Kidney (tissue), 22 donors: ENCODE measurements at places on chromosomes 11 and 22.
A peak's percentile ranks its signal among the peaks of the same experiment; 100 is the strongest.

- peak; percentile 22 for DNase-seq
These were observed 14.9 kb downstream of the CNTF start for GRCh38 chr11:58637371-58637770.

DNA sequence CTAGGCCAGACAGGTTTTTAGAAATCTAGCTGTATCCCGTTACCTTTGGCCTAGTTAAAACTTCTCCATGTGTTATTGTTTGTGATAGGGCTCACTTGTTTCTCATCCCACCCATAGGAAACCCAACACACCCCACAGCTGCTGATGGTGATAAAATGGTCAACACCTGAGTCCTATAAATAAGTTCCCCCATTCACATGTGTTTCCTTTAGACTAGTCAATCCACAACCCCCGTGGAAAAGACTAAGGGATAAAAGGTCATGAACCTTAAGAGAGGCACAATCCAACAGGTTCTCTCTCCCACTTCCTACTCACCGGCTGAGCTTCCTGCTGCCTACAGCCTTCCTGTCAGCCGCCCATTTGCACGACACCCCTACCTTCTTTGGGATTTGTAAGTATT, 768.4 kb downstream of the JRKL start:
- DNase-seq, result peak; percentile 79

DNA sequence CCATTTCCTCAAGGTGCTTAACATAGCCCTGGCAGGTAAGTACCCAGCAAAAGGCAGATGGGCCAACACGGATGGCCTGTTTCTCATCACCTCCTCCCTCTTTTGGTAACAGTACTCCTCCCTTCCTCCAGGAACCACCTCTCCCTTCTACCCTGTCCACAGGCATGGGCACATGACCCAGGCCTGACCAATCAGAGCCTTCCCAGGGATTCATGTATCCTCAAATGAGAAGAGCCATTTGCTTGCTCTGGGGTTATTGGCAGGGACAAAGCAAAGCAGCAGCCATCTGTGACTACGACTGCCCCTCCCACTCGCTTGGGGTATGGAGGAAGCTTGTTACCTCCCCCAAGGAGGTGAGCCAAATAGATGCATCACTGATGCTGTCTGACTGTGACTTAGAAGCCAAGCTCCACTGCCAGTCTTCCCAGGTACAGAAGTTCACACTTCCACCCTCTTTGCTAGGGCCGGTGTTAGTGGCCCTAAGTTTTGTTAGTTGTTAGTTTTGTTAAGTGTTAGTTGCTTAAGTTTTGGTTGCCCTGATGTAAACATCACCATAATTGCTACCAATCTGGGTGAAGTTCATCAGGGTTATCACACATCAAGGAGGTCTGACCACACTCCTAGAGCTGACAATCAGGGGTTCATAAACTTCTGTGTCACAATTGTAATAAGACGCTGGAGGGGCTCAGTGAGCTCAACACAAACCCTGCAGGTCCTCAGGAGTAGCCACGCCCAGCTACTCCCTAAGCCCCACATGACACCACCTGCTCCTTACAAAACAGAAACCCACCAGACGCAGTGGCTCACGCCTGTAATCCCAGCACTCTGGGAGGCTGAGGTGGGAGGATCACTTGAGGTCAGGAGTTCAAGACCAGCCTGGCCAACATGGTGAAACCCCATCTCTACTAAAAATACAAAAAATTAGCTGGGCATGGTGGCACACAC, 57.3 kb downstream of the ARFGAP3 start:
- DNase-seq, result no peak

GRCh38 chr22:37199760-37200108, 11.7 kb upstream of the C1QTNF6 start:
- DNase-seq, result no peak

- DNase-seq, result no peak
These were observed 68.5 kb upstream of the C11orf58 start for GRCh38 chr11:16669799-16670415.

DNA sequence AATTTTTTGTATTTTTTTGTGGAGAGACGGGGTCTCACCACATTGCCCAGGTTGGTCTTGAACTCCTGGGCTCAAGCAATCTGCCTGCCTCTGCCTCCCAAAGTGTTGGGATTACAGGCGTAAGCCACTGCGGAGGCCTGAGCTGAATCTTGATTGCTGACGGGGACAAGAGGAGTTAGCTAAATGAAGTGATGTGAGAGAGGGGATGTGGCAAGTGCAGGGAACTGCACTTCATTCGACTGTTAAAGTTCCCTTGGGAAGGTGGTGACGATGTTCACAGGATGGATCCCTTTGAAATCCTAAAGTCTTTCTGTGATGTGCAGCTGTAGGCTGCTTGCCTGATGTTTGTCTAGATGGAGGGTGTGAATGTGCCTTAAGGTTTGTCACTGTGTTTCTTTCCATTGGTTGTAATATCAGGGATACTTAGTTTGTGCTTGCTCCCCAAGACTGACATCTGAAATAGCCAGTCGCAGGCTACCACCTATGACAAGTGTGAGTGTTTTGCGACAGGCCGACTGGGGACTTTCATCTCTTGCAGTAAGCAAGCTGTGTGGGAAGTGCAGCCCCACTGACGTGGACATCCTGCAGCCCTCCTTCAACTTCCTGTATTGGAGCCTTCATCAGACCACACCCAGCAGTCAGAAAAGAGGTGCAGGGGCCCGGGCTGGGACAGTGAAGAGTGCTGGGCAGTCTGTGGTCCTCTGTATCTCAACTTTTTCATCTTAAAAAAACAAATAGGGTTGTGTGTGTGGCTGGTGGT, 19.6 kb upstream of the CCDC134 start:
- DNase-seq, result peak; percentile 84

DNA sequence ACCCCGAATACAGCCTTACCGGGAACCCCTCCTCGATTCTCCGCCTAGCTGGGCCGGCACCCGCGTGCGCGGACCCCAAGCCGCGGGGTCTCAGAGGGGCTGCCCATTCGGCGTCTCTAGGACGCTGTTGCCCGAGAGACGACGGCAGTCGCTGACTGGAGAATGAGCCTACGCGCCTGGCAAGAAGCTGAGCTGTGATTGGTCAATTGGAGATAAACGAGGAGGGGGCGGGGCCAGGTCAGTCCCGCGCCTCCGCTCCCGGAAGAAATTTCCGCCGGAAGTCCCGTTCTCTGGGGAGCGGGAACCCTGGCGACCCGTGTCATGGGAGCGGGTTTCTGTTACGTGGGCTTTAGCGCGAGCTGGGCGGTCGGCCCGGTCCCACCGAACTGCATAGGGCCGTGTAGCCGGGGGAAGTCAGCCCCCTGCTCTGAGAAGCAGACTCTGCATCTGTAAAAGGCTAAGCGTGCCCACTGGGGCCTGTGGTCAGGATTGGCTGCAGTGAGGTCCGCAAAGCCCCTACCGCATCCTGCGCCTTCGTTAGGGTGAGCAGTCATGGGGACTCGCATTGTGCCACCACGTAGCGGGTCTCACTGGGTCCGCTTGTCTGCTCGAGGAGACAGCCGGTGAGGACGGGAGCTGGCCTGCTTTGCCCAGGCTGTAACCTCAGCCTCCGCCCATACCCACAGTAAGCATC, at the start of gene EFCAB6:
EFCAB6 (minus strand) TSS at position 157 of the 694 bp plus-strand sequence. CDS start 29,987 bp downstream, outside the sequence.
- DNase-seq, result peak; percentile 96

DNA sequence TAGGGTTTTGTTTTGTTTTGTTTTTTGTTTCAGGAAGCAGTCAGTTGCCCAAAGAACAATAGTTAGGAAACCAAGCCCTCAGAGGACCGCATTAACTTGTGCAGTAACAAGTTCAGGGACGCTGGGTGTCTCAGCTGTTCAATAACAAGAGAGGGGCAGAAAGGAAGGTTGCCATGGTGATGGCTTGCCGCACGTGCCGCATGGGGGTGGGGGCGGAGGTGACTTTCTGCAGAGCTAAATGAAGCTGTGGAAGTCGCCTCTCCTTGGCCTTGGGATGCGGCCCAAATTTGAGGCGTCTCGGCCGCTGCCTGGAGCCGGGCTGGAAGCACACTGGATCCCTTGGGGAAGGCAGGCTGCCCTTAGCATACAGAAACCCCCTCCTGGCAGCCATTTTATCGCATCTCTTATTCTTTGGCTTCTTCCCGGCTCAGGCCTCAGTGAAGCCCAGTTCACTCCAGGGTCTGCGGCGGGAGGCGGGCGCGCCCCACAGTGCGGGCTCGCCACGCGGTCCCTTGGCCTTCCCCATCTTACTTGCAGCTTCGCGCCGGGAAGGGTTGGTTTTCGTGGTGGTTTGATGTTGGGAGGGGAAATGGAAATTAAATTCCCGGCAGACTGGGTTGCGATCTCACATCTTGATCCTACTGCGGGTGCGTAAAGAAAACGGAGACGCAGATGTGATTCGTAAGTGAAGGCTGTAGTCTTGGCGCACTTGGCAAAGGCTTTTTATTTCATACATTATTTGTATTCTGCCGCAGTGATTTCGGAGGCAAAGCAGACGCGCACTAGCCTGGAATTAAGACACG, 94.3 kb downstream of the SLC17A6 start:
- peak; percentile 88 for DNase-seq

DNA sequence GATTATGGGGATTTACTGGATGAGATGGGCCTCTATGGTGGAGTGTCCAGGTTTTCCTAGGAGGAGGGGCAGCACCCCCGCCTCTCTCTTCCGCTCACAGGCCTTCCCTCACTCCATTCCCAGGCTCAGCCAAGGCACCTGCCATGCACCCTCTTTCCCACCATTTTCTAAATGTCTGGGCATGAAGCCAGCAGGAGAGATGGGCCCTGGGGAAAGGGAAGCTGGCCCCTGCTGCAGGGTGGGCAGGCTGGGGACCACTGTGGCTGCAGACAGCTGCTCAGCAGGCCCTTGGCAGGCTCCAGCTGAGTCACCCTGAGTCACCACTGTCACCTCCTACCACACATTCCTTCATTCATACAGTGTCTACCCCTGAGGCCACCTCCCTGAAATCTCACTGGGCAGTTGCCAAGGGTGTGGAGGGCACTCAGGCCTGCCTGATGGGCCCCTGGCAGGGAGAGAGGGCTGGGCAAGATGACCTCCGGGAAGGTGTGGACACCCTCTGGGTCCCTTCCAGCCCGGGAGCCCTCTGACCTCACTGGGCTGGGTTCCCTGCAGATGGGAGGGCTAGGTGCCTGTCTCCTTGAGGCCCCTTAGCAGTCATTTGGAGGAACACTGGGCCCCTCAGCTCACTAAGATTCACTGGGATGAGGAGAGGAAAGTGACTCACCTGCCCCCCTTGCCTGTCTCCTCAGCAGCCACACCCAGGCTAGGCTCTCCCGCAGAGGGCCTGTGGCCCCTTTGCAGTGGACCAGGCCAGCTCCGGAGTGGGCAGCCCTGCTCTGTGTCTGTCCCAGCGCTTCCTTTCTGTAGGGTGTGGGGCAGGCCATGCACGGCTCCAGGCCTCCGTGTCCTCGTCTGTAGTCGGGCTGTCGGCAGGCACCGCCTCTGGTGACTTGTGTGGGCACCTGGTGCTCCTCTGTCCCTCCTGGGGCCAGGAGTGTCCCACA, 7.8 kb downstream of the MYEOV start:
- DNase-seq, result no peak

DNA sequence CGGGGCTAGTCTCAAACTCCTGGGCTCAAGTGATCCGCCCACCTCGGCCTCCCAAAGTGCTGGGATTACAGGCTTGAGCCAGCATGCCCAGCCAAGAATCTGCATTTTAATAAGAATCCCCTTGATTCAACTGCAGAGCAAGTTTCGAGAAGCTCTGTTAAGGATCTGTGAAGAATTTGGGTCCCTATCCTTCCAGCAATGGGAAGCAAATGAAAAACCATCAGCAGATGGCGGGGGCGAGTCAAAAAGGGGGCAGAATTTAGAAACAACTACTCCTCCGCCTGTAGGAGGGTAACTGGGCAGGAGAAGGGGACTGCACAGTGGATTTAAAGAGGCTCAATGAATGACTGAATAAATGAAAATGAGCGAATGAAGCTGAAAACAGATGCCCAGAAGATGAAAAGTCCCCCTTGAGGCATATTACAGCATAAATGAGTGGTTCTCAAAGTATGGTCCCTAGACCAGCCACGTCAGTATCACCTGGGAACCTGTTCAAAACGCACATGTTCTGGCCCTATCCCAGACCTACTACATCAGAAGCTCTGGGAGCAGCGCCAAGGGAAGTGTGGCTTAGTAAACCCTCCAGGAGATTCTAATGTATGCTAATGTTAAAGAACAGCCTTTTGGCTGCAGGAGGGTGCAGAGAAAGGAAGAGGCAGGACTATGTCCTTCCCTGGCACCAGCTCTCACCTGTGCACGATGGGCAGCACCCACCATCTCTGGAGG, 15.0 kb downstream of the VWCE start:
- no peak for DNase-seq

DNA sequence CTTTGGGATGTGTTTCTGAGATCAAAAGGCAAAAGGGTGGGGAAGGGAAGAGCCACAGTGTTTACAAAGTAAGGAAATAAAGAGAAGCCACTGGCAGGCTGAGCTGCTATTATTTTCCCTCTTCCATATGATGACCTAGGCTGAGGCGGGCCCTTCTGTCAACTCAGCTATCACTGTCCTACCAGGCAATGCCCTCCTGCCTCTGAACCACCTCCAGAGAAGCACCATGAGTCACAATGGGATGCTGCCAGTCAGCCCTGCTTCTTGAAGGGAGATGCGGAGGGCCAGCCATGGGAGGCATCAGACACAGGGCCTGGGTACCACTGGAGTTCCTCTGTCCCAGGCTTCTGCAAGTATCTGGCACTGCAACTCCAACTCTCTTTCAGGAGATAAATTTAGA, 107.9 kb upstream of the BID start:
- no peak for DNase-seq

- DNase-seq, result no peak
These were observed 17.2 kb downstream of the DCHS1 start for GRCh38 chr11:6638429-6638828.

- DNase-seq, result no peak
These were observed 108.6 kb downstream of the SCN3B start for GRCh38 chr11:123545726-123546270.

DNA sequence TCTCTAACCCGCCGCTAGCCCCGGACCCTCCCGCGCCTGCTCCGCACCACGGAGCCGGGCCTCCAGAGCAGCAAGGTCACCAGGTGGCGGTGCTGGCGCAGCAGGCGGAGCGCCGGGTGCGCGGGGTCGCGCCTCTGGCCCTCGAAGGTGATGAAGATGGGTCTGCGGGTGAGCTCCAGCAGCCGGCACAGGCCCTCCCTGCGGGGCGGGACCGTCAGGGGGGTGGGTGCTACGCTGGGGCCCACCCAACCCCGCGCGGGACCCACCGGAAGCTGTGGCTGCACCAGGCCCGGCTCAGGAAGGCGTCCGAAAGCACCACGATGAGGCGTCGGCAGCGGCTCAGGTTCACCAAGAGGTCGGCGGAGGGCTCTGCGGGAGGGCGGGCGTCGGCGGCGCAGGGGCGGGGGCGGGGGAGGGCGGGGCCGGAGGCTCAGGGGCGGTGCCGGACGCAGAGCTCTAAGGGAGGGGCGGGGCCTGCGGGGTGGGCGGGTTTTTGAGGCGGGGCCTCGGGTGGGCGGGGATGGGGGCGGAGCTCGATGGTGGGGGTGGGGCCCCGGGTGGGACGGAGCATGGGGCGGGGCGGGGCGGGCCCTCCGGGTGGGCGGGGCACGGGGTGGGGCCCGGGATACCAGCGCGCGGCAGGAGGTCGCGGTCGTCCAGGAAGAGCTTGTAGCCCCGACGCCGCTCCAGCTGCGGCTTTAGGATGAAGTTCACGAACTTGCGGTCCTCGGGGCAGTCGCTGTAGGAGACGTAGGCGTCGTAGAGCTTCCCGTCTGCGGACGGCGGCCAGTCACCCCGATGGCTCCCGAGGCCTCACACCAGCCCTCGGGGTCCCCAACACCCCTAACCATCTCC, 7.8 kb downstream of the SIGIRR start:
- DNase-seq, result peak; percentile 96

- DNase-seq, result peak; percentile 25
These were observed 19.4 kb downstream of the RNF185 start for GRCh38 chr22:31179345-31179744.
